Stimulated activated CD8-positive, alpha-beta memory T cell treated with anti-CD3 and anti-CD28 coated beads, Interleukin-2, amount 100 ng/mL, for 1 hour (primary cell): ENCODE measurements at places on chromosomes 2 and 18.

DNA sequence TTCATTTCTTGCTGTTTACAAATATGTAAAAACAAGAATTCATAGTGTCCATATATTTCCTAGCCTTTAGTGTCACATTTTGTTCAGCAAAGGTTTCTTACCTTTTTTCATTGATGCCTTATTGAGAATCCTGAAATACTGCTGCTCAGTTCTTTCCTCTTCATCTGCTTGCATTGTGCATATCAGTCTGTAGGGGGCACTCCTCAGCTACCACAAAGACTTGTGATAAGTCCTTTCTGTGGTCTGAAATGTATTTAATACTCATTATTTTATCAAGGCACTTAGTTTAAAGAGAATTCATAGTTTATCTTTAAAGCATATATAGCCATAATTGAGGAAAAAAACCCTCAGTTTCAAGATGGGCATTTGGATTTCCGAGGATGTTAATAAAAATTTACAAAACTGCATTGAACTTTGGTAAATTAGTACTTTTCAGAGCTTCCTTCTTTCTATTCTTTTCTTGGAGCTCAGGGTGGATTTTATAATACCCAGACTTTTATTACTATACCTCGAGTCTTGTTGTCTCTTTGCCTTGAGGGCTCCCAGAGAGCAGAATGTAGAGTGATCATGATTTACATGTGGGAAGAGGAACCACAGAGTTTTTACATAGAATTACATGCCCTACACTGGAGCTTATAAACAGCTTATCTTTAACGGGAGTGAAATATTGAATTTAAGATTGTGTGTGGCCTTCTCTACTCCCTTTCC, 570.1 kb downstream of the PLCL1 start:
- no peak for DNase-seq

- no peak for DNase-seq
Observed at GRCh38 chr2:72554381-72554780, 271.5 kb downstream of the EXOC6B start.

DNA sequence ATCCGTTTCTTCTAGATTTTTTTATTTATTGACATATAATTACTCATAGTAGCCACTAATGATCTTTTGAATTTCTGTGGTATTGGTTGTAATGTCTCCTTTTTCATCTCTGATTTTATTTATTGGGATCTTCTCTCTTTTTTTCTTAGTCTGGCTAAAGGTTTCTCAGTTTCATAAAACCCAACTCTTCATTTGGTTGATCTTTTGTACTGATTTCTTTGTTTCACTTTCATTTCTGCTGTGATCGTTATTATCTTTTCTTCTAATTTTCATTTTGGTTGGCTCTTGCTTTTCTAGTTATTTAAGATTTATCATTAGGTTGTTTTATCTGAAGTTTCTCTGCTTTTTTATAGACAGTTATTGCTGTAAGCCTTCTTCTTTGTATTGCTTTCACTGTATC, 463.6 kb upstream of the CRIM1 start:
- no peak for DNase-seq

- no peak for DNase-seq
Observed at GRCh38 chr2:168526641-168527040, 70.6 kb downstream of the CERS6 start.

- no peak for DNase-seq
Observed at GRCh38 chr18:40524881-40525280, 1430.2 kb upstream of the PIK3C3 start.

DNA sequence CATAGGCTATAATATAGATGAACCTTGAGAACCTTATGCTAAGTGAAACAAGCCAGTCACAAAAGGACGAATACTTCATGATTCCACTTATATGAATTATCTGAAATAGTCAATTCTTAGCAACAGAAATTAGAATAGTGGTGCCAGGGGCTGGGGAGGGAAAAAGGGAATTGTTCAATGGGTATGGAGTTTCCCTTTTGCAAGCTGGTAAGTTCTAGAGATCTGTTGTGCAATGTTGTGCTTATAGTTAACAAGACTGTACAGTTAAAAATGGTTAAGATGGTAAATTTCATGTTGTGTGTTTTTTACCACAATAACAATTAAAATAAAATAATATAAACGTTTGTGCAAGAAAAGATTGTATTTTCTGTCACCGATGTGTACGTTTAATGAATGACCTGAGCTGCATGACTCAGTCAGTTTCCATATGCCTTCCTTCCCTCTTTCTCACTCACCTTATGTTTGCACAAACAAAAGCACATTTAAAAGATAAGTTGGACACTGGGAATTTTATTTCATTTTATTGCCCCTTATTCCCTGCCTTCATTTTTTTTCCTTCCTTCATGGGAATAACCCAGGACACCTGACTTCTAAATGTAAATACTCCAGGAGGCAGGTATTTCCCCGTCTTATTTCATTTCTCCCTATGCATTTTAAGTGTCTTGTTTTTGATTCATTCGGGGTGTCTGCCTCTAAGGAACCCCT, 143.7 kb upstream of the TTC39C start:
- DNase-seq: no peak

DNA sequence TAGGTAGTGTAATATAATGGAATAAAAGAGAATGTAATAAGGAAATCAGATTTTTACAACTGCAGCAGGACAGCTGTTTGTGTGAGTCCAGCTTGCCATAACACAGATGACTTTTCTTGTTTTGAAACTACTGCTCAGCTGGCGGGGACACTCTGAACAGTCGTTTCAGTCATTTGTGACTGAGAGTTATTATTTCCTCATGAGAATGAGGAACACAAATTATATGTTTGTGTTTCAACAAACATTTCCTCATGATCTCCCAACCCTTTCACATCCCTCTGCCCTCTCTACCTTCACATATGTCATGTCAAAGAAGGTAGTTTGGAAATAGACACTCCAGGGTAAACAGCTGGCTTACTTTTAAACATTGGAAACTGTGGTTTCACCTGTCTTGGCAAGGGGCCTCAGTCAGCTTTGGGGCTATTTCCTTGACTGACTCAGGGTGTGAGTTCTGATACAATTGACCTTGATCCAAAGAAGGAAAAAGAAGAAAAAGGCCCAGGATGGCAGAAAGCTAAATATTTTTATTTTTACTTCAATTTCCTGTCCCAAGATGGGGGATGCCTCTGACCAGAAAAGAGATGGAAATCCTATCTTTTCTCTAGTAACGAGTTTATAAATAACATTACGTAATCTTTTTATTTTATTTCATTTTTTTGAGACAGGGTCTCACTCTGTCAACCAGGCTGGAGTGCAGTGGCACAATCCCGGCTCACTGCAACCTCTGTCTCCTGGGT, 593 bp downstream of the SP140L start:
- DNase-seq: no peak

DNA sequence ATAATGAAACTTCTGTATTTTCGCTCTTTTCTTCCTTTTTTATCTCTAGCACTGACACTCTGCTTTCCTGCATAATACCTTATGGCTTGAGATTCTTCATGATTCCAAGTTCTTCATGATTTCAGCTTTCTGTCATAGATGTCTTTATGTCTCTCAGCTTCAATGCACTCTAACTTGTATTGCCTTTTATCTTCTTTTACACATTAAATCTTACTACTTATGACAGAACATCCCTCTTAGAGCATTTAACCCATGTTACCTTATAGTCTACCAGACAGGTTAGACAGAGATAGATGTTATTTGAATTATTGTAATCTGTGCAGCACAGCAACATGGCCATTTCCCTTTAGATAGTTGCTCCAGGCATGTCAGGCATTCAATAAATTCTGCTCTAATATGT, 1475.7 kb upstream of the TMEFF2 start:
- DNase-seq: no peak

DNA sequence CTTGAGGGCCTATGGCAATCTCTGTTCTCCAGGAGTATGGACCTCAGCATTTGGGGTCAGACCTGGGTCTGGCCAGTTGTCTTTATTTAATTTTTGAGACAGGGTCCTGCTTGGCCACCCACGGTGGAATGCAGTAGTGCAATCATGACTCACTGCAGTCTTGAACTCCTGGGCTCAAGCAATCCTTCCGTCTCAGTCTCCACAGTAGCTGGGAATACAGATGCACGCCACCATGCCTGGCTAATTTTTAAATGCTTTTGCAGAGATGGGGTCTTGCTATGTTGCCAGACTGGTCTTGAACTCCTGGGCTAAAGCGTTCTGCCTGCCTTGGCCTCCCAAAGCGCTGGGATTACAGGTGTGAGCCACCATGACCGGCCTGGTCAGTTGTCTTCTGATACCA, 46.4 kb upstream of the INHBB start:
- no peak for DNase-seq

GRCh38 chr2:68749345-68749744, 14.7 kb downstream of the ARHGAP25 start:
- DNase-seq: no peak

- DNase-seq: no peak
Observed at GRCh38 chr18:24270937-24271380, 126.7 kb downstream of the OSBPL1A start.

GRCh38 chr2:141557329-141558095, 573.3 kb downstream of the LRP1B start:
- DNase-seq: no peak

GRCh38 chr18:59022167-59022945, 117.3 kb upstream of the SEC11C start:
- DNase-seq: no peak

GRCh38 chr18:79529296-79529695, 133.6 kb downstream of the NFATC1 start:
- DNase-seq: no peak
